ENCODE measurements at places on chromosomes 5 and 9. TPM values are rescaled to one million over a fixed set of nuclear protein-coding genes. Genes with fewer than 3 reads are reported as not detected.
A peak's percentile ranks its signal among the peaks of the same experiment; 100 is the strongest.

SLC46A2 gene
- total RNA-seq: not detected

GRCh38 chr5:61493973-61494372 is 161.9 kb downstream of the ZSWIM6 start:
- DNase-seq: no peak

NR5A1 gene
- total RNA-seq: not detected

DNA sequence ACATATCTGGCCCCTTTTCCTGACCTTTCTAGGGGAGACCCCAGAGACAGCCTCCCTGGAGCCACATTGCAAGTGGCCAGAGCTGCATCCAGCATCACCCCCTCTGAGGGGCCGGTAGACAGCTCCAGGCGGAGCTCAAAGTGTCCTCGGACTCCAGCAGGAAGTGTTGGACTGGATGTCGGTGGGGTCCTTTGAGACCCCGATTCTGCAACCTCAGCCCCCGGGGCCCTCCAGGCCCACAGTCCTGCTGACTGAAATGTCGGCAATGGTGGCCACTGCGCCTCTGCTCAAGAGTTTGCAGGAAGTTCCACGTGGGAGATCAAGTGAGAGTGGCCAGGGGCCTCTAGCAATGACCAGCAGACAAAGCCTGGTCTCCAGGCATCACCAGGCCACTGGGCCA is 115.9 kb upstream of the FOXD4L5 start:
- no peak for DNase-seq

AGGF1 gene
- 27.6 TPM for total RNA-seq

GRCh38 chr5:103445426-103446035 is 117.1 kb downstream of the NUDT12 start:
- DNase-seq: no peak

CEMIP2 gene
- total RNA-seq: 43.2 TPM

- DNase-seq: no peak
Measured at GRCh38 chr5:103923616-103924168, 361.1 kb upstream of the NUDT12 start.

DBH gene
- not detected for total RNA-seq

LSM11 gene
- total RNA-seq: 5.3 TPM

DNA sequence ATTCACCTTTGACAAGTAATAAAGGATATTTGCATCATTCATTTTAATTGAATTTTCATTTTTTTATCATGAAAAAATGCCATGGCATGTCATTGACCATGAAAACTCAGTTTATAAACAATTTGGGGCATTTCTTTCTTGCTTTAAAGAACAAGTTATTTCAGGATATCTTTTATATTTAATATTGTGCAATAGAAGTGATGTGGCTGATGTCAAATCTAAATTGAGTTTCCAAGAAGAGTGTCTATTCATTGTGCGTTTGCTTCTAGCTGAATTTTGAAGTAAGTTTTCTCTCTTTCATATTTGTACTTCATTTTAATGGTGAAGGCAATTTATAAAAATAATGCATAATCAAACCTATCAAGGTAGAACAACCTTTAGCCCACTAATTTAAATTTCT is 30.5 kb downstream of the MACIR start:
- DNase-seq: no peak

COL27A1 gene
- 0.22 TPM for total RNA-seq

HAVCR1 gene
- 2.0 TPM for total RNA-seq

DNA sequence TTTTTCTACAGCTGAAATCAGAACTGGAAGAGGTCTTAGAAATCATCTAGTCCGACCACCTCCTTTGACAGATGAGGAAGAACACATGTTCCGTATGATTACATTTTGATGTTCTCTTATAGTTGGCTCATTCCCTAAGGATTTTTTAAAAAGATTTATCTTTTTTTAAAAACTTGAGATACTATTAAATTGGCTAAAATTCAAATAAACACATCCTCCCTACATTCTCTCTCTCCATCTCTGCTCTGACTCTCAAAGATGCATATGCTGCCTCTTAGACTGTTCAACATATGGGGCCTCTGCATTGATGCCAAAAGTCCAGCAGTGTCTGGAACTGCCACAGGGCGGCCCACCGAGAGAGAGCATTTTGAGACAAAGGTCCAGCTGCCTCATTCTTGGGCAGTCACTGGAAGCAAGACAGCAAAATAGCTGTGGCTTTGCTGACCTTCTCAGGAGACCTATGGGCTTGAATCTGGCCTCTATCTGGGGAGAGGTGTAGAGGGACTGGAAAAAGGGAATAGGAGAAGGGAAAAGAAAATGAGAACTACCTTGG is 12.8 kb upstream of the TSSK1B start:
- DNase-seq: no peak

DNA sequence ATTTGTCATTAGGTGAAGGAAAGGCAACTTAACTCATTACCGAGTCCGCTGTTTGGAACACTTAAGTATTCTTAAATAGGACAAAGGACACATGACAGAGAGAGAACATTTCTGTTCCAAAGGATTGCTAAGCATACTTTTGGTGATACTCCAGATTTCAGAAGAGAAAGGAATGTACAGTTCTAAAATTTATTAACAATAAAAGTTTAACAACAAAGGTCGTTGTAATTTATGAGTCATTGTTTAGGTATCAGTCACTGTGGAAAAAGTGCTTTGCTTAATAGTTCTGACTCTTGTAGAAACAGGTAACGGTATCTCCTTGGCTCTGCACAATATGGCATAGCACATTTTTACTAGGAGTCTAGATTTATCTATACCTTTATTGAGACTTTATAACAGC is 36.3 kb upstream of the PAM start:
- no peak for DNase-seq

- no peak for DNase-seq
Measured at GRCh38 chr9:75041041-75041440, 12.9 kb upstream of the CARNMT1 start.

DNA sequence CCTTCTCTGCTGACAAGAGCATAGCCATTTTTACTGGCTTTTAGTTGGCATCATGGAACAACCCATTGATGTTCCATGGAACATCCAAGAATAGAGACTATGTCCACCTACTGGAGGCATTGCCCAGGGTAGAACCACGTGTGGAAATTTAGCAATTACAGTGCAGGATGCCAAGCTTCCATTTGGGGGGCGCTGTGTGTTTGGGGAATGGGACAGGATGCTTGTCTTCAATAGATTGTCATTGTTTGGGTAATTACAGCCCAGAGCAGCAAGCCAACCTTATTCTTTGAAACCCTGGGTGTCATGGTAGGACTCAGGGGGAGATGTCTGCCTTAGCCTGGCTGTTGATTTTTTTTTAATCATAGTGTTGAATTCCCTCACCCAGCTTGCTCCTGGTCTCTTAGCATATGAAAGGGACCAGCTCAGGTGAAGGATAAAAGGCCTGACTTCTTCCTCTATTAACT is 171.1 kb downstream of the DOCK2 start:
- DNase-seq: no peak

- no peak for DNase-seq
Measured at GRCh38 chr5:31477971-31478370, 53.9 kb downstream of the DROSHA start.

GRCh38 chr5:155954701-155955445 is 372.1 kb upstream of the SGCD start:
- DNase-seq: no peak

DNA sequence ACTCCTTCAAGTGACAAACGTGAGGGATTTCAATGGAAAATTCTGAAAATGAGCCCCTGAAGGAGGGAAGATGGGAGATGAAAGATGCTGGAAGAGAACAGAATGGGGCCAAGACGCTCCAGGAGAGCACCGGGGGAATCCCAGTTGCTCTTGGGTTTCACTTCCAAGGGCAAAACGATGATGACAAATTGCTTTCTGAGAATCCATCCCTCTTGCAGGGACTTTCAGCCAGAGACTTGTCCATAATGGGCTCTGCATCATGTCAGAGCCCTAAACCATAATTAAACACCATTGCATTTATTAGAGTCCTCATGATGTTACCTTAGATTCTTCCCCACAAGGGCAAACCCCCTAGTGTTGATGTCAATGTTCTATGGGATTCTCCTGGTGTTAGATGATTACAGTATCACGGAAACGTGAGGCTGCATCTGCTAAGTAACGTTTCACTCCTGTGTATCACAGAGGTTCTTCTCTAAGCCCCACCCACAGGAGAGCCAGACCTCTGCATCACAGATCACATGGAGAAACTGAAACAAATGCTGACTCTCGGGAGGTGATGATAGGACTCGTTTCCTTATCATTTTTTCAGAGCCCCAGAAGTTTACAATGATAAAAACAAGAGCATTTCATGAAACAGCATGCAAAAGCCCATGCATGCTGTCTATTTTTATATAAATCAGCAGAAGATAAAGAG is 114.4 kb downstream of the TENT4A start:
- DNase-seq: peak; percentile 83

DNA sequence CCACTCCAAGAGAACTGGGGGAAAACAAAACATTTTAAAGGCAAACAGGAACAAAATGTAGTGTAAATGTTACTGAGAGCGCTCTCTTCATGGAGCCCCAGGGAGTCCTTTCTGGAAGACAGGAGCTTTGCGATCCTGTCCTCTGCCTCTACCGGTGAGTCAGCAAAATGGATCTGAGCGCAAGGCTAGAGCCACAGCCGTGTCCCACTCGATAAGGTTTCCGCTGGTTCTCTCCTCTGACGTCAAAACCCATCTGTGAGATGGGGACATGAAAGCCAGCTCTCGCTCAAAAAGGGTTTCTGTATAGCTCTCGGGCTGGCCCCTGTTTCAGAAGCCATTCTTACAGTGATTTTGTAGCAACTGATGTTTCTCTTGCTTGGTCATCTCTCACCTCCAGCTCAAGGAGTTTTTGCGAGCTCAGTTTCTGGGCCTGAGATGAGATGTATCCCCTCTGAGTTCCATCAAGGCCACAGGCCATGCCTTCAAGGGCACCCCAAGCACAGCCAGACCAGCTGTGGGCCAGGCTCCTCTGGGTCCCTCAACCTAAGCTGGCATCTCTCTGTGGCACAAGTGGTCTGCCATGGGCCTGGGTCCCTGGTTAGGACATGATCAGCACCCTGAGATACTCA is 101.6 kb downstream of the FSTL4 start:
- DNase-seq: no peak

DNA sequence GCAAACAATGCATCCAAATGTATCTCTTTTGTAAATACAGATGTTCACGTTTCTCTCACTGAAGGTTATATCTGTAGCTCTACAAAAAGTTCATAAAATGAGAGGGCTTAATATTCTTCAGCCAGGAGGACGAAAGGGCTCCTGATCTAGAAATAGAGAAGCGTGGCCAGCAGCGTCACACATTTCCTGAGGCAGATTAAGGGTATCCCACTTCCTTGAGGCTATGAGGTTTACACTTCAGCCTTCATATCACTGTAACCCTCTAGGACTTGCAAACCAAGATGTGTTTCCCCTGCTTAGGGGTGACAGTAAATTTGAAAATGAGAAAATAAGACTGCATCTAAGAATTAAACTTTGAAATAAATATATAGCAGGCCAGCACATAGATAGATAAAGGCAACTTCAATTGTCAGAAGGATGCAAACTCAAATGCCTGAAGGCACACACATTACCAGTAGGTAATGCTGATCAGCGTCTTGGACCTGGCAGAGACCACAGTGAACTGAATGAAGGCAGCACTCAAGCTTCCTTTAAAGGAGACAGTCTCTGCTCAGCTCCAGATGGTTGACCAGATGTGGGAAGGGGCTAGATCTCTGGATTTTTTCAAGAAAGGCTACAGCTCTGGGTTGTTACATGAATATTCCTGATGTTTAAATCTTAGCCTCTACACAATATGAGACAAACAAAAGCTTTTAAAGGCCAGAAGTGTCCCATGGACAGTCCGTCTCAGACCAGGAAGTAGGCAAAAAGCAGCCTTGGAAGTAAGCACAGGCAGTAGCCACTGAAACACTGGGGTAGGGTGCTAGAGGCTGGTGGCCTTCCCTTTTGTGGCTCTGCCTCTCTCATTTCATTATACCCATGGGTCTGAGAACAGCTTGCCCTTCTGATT is 197.7 kb downstream of the MCTP1 start:
- no peak for DNase-seq

DNA sequence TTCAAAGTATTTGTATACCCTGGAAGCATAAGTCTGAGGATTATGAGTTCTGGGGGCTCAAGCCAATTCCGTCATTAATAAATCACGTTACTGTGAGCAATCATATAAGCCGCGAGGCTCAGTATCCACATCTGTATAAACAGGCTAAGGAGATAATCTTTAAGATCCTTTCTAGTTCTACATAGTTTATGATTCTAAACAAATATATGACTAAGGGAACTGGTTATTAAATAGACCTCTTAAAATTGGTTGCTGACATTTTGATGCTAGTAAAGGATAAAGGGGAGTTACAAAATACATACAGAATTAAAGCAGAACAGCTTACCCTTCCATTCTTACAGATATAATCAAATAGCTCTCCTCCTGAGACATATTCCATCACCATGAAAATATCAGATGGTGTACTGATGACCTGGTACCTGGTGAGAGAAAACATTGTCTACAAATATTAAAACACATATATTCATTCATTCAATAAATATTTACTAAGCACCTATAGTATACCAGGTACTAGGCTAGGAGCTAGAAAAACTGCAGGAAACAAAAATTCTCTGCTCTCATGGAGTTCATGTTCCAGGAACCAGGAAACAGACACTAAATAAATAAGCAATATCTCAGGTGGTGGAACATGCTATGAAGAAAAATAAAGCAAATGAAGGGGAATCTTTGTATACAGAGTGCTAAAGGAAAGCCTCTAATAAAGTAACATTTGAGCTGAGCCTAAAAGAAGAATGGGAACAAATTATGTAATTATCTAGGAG is 19.5 kb upstream of the TTC33 start:
- no peak for DNase-seq

PCDHGA11 gene
- total RNA-seq: not detected

GRCh38 chr9:88535226-88536022 is 446 bp downstream of the NXNL2 start:
- no peak for DNase-seq

UBE2R2 gene
- total RNA-seq: 36.6 TPM

- DNase-seq: no peak
Measured at GRCh38 chr5:114953565-114953964, 216.1 kb downstream of the TRIM36 start.

SPINK5 gene
- not detected for total RNA-seq

NUTM2F gene
- total RNA-seq: not detected

GRCh38 chr9:133629221-133630110 is 6.7 kb upstream of the DBH start:
- no peak for DNase-seq

DNA sequence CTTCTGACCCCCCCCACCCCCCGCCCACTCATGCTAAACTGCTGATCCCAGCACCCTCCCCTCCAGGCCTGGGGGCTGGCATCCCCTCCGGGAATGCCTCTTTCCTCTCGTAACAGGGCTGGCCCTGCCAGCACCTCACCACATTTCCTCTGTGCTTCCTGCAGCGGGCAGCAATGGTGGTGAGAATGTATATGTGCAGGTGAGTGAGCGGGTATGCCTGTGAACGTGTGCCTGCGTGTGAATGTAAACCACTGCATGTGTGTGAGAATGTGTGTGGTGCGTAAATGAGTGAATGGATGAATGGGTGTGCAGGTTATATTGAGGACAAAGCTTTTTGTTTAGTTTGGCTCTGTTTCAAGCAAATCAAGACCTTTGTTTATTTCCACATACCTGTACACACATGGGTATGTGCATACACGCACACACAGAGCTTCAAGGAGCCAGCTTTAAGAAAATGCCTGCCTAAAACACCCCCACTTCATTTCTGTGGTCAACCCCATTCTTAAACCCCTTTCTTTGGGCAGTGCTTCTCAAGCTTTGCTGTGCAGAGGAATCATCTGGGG is 95.7 kb upstream of the SHB start:
- DNase-seq: no peak

Data from activated CD4-positive, alpha-beta T cell treated with anti-CD3 and anti-CD28 coated beads, Interleukin-2, amount 10 ng/mL, durations not matched to agents 7 days and 5 days (primary cell).